ENCODE measurements at places on chromosomes 5 and 9.
A peak's percentile ranks its signal among the peaks of the same experiment; 100 is the strongest.

DNA sequence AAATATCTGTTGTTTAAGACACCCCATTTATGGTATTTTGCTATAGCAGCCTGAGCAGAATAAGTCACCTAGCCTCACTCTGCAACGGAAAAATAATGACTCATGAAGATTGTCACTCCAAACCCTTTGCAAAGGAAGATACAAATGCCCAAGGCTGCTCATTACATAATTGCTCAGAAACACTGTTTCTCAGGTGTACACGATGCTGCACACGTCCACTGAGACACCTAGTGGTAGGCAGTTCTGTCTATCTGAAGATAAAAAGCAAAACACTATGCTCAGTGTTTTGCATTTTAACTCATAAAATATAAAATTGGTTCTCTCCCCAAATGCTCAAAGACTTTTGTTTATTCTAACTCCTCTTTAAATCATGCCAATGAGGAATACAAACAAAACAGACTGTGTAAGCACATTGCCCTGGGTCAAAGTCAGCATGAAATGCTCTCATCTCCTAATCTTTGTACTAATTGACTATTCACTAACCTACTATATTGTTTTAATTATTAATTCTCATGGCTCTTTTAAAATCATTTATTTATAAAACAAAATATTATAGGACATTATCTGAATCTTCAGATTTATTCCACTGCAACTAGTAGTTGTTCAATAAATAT is 7.7 kb upstream of the TSLP start:
- peak; percentile 45 for DNase-seq

- DNase-seq = peak; percentile 45
These were observed 424 bp downstream of the HNRNPA0 start for GRCh38 chr5:137753691-137754187.

GRCh38 chr5:34833976-34834793 is 4.8 kb upstream of the TTC23L start:
- DNase-seq = no peak

- no peak for DNase-seq
These were observed 1370.3 kb upstream of the CDH9 start for GRCh38 chr5:28408651-28409050.

- no peak for DNase-seq
These were observed 418.2 kb downstream of the TUSC1 start for GRCh38 chr9:25260046-25260445.

GRCh38 chr9:137084526-137084925 is 2.3 kb upstream of the MAN1B1 start:
- no peak for DNase-seq

DNA sequence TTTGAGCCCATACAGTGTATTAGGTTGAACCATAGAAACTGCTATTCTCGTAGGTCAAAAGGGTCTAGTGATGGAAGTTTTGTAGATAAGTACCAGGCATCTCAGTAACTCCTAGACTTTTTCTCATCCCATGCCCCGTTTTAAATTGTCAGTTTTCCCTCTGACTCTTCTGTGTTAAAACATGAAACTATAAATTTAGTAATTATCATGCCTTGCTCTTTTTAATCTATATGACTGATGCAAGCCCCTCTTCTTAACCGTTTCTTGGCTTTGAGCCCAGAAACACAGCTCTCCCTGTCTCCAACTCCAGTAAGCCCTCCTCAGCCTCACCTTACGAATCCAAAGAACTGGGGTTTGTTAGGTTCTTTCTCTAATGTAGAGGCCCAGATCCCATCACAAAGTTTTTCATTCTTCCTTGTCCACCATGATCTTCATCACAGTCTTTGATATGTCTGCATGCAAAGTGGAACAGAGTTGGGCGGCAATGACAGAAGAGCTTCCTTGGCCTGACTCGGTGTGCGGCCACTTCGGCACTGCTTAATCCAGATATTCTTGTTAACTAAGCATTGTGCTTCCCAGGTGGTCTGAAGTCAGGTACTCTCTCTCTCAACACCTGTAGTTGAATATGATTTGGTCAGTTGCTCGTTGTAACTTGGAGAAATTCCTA is 21.1 kb downstream of the RGMB start:
- DNase-seq = no peak

GRCh38 chr5:1701884-1702283 is 97.8 kb downstream of the MRPL36 start:
- no peak for DNase-seq

- no peak for DNase-seq
These were observed 205.5 kb downstream of the CACNA1B start for GRCh38 chr9:138082918-138083636.

- no peak for DNase-seq
These were observed 15.7 kb upstream of the GSN start for GRCh38 chr9:121252104-121252851.

GRCh38 chr9:98854266-98854665 is 46.8 kb downstream of the GALNT12 start:
- no peak for DNase-seq

GRCh38 chr5:140399979-140400729 is 1.5 kb upstream of the ANKHD1 start:
- peak; percentile 63 for DNase-seq

DNA sequence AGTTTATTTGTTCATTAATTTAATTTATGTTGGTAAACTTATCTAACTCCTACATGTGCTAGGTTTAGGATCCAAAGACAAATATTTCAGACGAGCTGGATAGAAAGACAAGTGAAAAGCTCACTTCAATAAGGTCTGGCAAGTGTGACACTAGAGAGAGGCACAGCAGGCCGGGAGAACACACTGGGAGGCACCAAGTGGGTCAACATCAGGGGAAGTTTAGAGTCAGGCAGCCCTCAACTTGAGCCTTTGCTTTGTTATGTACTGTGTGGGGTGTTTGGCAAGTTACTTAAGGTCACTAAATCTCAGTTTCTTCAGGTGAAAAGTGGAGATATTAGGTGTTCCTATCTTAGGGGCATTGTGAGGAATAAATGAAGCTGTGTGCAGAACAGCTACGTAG is 214.4 kb downstream of the PCSK1 start:
- no peak for DNase-seq

DNA sequence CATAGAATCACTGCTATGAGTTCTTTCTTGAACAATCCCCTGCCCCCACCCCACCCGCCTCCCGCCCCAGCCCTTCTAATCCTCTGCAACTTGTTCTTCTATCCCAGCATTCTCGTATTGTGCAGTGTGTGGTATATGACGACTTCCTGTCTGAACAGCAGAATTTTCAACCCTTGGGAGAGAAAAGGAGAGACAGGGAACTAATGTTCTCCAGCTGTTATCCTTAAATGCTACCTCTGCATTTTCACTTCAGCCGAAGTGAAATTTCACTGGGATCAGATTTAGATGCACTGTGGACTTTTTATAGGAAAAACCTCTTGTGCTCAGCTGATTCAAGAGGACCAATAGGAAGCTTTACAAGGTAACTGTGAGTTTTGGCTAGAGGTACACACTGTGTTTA is 2.2 kb downstream of the FBXL7 start:
- DNase-seq = peak; percentile 19

DNA sequence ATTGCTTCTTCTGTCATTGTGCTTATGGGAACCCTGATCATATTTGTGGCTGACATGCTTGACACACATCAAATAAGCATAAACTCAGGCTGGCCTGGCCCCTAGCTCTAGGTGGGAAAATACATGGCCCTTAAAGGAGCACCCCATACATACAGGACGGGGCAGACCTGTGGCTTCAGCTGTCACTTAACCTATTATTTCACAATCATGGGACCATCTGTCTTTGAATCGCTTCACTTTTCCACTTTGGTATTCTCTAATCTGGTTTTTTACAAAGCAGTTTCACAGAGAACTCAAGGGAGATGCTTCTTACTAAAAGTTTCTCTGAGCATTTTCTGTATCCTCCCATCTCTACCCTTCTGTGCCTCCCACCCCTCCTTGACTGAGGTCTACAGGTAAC is 34.6 kb upstream of the LRRTM2 start:
- DNase-seq = no peak

- peak; percentile 46 for DNase-seq
These were observed 134.6 kb downstream of the TENT4A start for GRCh38 chr5:6847870-6848269.

DNA sequence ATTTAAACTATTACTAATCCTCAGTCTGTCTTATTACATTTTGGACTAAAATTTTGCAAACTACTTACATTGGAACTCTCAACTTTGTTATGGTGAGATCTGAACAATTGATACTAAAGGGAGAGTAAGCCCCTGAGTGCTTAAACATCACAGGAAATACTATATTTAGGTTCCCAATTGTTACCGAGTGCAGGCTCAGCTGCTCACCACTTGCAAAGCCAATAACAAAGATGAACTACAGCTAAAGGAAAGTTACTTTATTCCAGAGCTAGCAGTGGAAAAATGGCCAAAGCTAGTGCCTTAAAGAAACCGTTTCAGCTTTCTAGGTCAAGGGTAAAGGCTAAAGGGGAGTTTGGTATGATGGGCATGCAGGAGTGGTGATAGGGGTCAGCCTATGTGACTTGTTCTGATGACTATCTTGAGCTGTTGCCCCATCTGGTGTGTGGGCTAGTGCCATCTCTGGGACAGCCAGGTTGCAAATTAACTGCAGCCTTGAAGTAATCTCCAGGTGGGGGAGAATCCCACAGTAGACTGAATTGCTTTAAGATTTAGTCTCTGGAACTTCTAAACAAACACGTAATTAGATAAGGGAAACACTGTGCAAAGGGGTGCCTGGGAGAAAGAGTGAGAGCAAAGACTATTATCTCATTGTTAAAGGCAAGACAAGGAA is 7.8 kb upstream of the NDUFB6 start:
- peak; percentile 51 for DNase-seq

DNA sequence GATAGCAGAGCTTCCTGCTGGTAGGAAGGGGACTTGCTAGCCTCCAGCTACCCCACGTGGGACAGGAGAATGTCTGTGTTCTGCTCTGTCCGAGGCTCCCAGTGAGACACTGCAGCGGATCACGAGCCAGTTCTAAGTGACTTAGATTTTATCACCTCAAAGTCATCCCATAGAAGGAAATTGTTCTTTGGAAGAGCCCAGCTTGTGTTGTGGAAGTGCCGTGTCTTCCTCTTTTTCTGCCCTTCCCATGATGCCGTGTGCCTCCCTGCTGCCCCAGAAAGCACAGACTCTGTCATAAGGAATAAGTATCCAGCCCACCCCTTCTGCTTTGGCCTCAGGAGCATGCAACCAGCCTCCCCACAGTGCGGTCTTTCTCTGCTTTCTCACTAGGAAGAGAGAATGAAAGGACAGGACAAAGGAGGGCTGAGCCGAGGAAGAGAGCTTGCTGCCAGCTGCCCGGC is 35.6 kb downstream of the RUFY1 start:
- no peak for DNase-seq

DNA sequence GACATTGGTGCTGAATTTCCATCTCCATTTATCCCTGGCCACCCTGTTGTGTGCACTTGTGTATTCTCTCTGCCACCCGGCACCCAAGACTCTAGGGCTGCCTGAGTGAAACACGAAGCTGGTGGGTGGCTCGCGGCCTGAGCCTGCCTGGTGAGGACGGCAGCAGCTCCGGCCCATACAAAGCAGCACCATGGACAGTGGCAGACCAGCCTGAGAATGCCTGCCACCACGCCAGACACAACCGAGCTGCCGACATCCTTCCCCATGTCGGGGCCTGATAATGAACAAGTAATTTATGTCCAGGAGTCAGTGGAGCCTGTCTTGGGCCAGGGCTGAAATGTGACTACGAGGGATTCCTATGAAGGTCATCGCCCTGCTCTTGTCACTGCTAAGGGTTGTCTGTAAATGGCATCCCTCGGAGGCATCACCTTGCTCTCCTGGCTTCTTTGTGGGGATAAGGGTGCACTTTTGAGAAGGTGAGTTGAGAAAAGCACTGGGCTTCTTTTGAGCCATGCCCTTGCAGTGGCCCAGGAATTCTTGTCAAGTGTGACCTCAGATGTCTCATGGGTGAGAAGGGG is 175.7 kb downstream of the MELK start:
- DNase-seq = peak; percentile 36

DNA sequence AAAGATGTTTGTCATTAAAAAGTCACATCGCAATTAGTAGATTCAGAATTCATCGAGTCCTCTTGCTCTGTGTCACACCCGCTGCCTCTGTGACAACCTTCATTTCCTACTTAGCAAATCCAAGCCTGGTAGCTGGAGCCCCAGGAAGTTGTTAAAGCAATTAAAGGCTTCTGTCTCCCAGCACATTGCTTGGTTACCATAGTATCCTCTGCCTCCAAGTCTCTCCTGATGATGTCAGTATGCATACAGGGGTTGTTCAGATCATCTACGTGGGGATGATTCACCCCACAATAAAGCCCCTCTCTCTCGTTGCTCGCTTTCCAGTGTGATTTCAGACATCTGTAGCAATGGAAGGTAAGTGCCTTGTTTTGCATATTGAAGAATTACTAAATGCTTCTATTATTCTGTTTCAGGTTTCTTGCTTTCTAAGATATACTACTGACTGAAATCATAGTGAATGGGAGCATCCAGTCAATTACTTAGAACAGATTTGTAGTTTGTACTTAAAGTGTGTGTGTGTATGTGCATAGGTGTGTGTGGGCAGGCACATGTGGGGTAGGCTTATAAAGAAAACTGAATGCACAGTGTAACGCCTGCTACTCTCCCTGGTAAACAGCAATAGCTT is 52.9 kb downstream of the PAM start:
- DNase-seq = no peak

DNA sequence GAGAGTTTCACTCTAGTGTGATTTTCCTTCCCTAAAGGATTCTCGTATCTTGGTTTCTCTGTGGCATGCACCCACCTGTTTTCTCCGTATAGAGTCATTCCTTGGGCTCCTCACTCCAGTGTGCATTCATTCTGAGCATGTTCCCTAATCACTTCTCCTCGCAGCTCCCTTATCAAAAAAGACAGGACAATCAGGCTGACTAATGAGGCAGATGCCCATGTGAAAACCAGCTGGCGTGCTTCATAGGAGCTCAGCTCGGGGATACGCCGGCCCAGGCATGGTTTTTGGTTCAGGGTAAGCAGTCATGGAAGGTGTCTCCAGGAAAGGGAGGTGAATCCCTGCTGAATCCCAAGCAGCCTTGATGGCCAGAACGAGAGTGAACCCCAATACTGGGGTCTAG is 41.2 kb upstream of the INSYN2B start:
- DNase-seq = no peak

- DNase-seq = no peak
These were observed 409.8 kb downstream of the FAM170A start for GRCh38 chr5:120039111-120039510.

GRCh38 chr5:74272024-74272775 is 368.3 kb downstream of the ENC1 start:
- no peak for DNase-seq
